Activated CD4-positive, alpha-beta T cell treated with anti-CD3 and anti-CD28 coated beads, Interleukin-2, amount 10 ng/mL, durations not matched to agents 7 days and 5 days (primary cell): ENCODE measurements at places on chromosomes 1 and 21. TPM values are rescaled to one million over a fixed set of nuclear protein-coding genes. Genes with fewer than 3 reads are reported as not detected.

DNA sequence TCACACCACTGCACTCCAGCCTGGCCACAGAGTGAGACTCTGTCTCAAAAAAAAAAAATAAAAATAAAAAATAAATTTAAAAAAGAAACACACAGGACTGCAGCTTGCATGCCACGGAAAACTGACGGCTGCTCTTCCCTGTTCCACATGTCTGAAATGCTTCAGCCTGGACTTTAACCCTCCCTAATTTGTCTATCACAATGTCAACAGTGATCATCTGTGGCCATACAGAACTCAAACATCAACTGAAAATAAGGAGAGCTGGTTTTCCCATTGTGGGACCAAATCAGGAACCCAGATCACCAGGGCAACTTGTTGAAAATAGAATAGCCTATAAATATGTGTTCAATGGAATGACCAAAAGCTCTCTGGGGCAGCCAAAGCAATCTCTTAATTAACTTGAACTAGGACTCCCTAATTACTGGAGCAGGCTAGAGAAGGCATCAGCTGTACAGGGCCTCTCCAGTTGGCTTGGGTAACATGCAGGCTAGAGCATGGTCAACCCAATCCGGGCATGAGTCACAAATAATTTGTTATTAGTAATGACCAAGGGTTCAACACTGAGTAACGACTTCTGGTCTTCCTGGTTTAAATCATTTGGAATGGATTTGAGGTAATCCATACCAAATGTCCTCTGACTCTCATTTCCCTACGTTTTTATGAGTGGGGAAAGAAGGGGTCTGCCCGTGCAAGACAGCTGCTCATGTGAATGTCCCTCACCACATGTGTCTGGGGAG, 62.7 kb upstream of the KAZN start:
- DNase-seq: no peak

- DNase-seq: no peak
Observed at GRCh38 chr21:44757731-44758130, 43.9 kb downstream of the UBE2G2 start.

DNA sequence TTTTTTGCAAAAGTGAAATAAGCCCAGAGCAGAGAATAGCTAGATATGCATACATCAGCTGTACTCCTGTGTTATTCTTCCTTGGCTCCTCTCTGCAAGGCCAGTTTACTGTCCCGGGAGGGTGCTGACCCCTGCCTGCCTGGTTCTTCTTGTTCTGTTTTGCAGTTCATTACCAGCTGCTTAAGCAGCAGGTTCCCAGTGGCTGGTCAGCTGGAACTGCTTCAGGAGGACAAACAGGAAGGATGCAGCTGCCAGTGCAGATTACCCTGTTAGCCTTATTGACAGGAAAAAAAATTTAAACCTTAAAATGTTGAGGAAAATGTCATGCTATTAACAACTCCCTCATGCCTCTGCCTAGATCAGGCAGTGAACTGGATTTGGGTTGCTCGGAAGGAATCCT, 16.0 kb upstream of the LRIG2 start:
- DNase-seq: no peak

GBP6 gene
- total RNA-seq: 0.27 TPM

GRCh38 chr1:203166192-203166940, 9.3 kb downstream of the MYBPH start:
- no peak for DNase-seq

SEC16B gene
- not detected for total RNA-seq

GRCh38 chr1:20732071-20732587, 374 bp downstream of the SH2D5 start:
- peak; percentile 44 for DNase-seq

GRCh38 chr1:12179111-12179519, 12.3 kb downstream of the TNFRSF1B start:
- DNase-seq: peak; percentile 84

DNA sequence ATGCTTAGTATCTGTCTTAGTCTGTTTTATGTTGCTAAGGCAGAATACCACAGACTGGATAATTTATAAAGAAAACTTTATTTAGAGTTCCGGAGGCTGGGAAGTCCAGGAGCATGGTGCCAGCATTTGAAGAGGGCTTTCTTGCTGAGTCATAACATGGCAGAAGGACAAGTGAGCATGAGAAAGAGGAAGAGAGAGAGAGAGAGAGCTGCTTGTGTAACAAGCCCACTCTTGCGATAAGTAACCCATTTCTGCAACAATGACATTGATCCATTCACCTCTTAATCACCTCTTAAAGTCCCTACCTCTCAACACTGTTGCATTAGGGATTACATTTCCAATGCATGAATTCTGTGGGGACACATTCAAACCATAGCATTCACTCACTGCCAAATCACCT, 11.7 kb upstream of the MYOCOS start:
- no peak for DNase-seq

INTS3 gene
- total RNA-seq: 62.9 TPM

DNA sequence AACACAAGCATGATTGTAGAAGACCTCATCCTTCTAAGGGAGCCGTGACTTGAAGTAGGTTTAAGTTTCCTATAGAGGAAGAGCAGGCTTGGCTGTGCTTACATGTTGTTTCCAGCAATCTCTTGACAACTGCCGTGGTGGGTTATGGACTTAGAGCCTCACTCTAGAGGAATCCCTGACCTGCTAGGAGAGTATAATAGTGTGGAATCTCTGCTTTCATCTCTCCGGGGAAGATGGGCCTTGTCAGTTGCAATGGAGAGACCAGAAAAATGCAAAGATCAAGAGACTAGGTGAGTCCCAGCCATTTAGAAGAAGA, 137.6 kb downstream of the MIS18A start:
- no peak for DNase-seq

GRCh38 chr21:45277101-45278045, 10.3 kb downstream of the POFUT2 start:
- DNase-seq: no peak

- no peak for DNase-seq
Observed at GRCh38 chr1:80036690-80037432, 1030.3 kb upstream of the ADGRL4 start.

GRCh38 chr1:87159378-87159915, 169.2 kb upstream of the LMO4 start:
- no peak for DNase-seq

STPG1 gene
- total RNA-seq: 10.0 TPM

GRCh38 chr1:46244656-46245371, 2.7 kb upstream of the RAD54L start:
- DNase-seq: peak; percentile 46

RIMKLA gene
- 0.44 TPM for total RNA-seq

DNA sequence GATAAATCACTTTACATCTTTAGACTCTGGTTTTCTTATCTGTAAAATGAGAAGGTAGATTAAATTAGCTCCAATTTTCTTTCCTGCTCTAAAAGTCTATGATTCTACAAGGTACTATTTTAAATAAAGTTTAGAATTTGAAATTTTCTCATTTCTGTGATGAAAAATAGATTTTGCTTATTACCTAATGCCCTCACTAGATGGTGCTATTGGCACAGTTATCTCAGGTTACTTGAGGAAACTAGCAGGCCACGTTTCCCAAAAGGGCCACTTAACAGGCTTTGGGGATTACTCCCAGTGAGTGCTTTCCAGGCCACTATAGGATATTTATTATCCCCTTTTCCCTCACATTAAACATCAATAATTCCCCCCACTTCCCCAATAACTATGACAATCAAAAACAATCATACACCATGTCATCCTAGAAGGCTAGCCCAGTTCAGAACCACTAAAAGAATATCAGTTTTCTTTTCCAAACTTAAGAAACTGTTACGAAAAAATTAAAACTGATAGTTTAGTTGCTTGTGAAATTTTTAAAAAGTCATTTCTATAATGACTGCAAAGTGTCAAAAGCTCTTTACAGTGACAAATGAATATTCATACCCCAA, 30.6 kb downstream of the OMA1 start:
- peak; percentile 53 for DNase-seq

DNA sequence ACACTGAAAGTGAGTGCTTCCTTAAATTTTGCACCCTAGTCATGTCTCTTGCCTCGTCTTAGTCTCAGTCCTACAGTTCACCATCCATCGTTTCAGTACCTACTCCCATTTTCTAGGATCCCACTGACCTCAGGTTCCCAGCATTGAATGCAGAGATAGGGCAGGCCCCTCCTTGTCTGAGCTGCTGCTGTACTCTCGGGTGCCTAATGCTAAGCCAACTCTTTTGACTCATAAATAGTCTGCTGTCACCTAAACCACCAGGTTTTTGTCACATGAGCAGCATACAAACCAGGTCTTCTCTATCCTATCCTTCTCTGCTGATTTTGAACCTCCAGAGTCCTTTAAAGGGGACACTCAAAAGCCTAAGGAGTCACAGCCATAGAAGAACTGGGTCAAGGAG, 3.0 kb downstream of the ARHGAP30 start:
- no peak for DNase-seq

PKNOX1 gene
- total RNA-seq: 30.1 TPM

DNA sequence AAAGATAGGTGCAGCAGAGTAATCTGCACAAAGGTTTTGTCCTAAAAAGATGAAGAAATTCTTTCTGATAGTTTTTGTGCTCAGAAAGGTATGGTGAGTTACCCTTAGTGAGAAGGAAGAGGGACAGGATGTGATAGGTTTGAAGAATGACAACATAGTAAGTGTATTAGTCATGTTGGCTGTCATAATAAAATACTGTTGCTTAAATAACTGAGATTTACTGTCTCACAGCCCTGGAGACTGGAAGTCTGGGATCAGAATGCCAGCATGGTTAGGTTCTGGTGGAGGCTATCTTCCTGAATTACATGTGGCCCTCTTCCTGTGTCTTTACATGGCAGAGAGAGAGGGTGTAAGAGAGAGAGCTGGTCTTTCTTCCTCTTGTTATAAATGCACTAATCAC, 965.2 kb downstream of the TTLL7 start:
- DNase-seq: no peak

GRCh38 chr1:241531195-241532161, 700 bp upstream of the KMO start:
- DNase-seq: no peak

GRCh38 chr21:36910581-36911307, 55.7 kb downstream of the HLCS start:
- no peak for DNase-seq

- no peak for DNase-seq
Observed at GRCh38 chr1:209456878-209457277, 126.6 kb upstream of the CAMK1G start.

GRCh38 chr1:212139526-212140135, 104.1 kb downstream of the DTL start:
- no peak for DNase-seq

NGF gene
- not detected for total RNA-seq

DNA sequence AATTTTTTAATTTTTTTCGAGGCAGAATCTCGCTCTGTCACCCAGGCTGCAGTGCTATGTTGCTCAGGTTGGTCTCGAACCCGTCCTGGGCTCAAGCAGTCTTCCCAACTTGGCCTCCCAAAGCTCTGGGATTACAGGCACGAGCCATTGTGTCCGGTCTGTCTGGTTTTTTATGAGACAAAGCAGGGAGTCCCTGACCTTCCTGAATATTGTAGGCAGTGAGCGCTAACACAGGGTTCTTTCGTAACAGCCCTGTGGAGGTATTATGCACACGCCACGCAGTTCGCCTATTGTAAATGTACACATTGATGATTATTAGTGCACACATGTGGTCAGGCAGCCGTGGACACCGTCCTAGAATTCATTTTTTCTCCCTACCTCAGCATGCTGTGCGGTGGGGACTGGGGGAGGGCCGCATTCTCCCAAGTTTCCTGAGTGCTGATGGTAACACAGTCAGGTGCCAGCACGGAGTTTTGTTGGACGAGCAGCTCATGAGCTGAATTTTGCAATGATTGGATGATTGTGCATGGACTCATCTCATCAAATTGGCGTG, 19.6 kb downstream of the SPSB1 start:
- DNase-seq: no peak

DNA sequence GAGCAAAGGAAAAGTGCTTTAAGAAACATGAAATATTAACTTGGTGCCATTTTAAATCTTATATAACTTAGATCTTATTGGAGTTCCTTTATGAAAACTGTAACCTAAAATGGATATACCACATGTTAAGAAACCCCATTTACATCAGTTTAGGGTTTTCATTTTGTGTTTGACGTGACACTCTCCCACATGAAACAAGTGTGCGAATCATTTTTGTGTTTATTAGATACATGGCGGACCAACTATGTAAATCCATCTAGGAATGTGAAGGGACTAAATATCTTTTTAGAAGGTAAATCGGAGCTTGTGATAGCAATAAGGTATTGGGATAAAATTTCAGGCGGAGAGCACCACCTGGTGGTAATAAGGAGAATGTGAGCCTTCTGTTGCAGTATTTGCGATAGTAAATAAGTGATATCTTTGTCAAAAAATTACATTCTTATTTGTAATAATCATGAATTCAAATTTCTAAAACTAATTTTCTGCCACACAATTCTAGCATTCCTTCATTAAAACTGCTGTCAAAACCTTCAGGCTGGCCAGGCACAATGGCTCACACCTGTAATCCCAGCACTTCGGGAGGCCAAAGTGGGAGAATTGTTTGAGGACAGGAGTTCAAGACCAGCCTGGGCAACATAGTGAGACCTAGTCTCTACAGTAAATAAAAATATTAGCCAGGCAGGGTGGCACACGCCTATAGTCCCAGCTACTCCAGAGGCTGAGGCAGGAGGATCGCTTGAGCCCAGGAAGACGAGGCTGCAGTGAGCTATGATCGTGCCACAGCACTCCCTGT, 31.3 kb downstream of the SMAP2 start:
- DNase-seq: peak; percentile 57

DNA sequence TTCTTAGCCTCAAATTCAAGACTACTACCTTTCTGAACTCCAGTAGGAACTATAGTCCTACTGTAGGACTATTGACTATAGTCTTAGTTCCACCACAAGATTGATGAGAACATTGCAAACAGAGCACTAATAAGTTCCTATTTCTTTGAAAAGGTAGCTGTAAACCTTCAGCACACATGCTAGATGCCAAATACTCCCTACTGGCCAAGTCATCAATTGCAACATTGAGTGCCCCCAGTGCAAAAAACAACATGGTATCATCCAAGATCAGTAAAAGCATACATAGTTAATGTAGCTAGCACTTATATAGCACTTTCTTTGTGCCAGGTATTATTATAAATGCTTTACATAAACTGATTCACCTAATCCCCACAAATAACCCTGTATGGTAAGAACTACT, 99.8 kb downstream of the MRPL39 start:
- DNase-seq: no peak

CHI3L2 gene
- total RNA-seq: 56.0 TPM
